ENCODE measurements at places on chromosomes 16 and 17. TPM values are rescaled to one million over a fixed set of nuclear protein-coding genes. Genes with fewer than 3 reads are reported as not detected.

DNA sequence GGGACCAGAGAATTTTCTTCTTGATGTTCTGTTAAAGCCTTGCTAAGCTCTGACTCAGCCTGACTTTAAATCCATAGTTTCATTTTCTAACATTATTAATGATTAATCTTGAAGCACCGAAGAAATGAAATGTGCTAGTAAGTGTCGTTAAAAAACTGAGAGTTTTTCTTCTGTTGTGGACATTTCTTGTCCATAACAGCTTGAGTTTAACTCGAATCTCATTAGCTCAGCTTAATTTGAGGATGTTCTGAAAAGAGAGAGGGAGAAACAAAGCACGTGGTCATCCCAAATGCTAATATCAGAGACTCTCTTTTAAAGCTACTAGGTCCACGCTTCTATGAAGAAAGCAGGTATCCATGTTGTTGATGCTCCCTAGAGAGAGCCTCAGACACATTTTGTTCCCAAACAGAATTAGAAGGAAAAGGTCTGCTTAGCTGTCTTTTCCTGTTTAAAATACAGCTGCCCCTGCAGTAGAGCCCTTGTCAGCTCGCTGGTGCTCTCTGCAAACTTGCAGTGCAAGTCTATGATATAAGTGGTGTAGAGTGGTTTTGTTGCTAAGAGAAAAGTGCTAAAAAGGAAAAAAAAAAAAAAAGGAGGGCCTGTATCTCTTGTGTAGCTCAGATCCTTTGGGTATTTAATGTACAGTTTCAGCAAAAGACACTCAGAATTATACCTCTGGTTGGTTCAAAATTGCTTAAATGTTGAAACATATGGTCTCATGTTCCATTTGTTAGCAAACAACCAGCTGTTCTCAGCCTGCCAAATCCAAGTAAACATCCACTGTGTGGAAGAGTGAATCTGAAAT lies 191.1 kb upstream of the TBX2 start:
- H3K27me3 ChIP-seq: no peaks in the 10 kb centered on the region
- H3K4me3 ChIP-seq: no peak overlapping the region
- H3K36me3 ChIP-seq: no peaks in the 10 kb centered on the region
- DNase-seq: no peak
- no peaks in the 10 kb centered on the region for H3K4me1 ChIP-seq

Gene CDRT15L2
- polyA plus RNA-seq: not detected

- peak overlapping the region; percentile 77 for H3K4me3 ChIP-seq
- H3K27ac ChIP-seq: peak overlapping the region; percentile 99
- H3K27me3 ChIP-seq: peaks cover 3% of the 10 kb centered on the region
- DNase-seq: no peak
Measured at GRCh38 chr17:82274134-82275020, 877 bp upstream of the CSNK1D start.

- peaks cover 7% of the 10 kb centered on the region for H3K4me1 ChIP-seq
- no peak overlapping the region for H3K4me3 ChIP-seq
- no peak for DNase-seq
- H3K36me3 ChIP-seq: no peaks in the 10 kb centered on the region
Measured at GRCh38 chr16:57394444-57394843, 10.1 kb upstream of the CCL17 start.

GRCh38 chr16:2023092-2024031 lies 3.3 kb upstream of the NHERF2 start:
- H3K36me3 ChIP-seq: no peaks in the 10 kb centered on the region
- peak overlapping the region; percentile 80 for H3K4me3 ChIP-seq
- H3K27ac ChIP-seq: peak overlapping the region; percentile 70
- H3K27me3 ChIP-seq: peaks cover 46% of the 10 kb centered on the region

Gene PRSS22
- not detected for polyA plus RNA-seq

DNA sequence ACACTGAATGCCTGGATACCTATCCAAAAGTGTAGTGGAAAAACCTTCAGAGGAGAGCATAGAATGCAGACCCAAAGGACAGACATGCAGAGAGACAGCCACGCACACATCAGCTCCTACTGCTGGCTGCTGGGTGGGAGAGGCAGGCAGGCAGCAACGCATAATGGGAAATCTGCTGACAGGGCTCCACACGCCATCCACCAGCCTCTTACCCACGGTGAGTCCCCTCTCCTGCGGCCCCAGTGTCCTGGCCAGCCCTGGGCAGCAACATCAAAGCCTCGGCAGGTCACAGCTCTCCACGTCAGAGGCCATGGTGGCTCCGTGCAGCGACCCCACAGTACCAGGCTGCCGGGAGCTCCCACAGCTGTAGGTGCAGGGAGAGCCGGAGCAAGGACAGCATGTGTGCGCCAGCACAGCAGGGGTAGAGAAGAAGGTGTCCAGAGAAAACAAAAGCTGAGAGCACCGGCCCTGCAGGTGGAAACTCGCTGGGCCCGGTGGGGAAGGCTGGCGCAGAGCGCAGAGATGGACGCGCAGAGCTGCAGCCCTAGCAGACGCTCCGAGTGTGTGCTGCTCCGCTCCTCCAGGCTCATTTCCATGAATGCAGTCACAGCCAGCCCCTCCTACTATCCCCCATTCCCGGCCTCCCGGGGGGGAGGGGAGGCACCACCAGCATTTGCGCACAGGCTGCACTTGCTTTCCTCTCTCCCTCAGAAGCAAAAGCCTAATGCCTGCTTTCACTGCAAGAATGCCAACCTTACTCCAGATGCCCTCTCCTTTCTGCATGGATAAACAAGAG lies 58.9 kb downstream of the CYTH1 start:
- H3K36me3 ChIP-seq: peaks cover 5% of the 10 kb centered on the region
- H3K27me3 ChIP-seq: no peaks in the 10 kb centered on the region
- no peak for DNase-seq
- peaks cover 83% of the 10 kb centered on the region for H3K4me1 ChIP-seq
- H3K4me3 ChIP-seq: peak overlapping the region; percentile 60
- peak overlapping the region; percentile 86 for H3K27ac ChIP-seq

DNA sequence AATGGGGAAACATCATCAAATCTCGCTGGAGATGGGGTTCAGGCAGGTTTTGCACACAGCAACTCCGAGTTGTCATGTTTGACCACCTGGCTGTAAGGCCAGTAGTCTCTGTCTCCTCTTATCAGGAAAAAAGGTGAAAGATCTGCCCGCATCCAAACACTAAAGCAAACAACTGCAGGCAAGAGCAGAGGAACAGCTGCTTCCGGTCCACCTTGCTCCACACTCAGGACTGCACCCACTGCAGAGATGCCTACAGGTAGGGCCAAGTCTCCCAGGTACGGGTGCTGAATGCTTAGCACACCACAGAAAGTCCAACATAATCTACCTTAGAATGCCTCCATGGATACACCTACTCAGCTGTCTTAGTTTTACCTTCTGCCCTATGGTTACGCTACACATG lies 7.3 kb downstream of the TEX2 start:
- H3K27ac ChIP-seq: no peak overlapping the region
- no peaks in the 10 kb centered on the region for H3K27me3 ChIP-seq
- no peaks in the 10 kb centered on the region for H3K36me3 ChIP-seq
- no peaks in the 10 kb centered on the region for H3K4me1 ChIP-seq

Gene NUDT21
- polyA plus RNA-seq: 61.6 TPM

- H3K27ac ChIP-seq: no peak overlapping the region
- peaks cover 13% of the 10 kb centered on the region for H3K27me3 ChIP-seq
- H3K4me1 ChIP-seq: no peaks in the 10 kb centered on the region
- DNase-seq: no peak
Measured at GRCh38 chr16:55856950-55857349, 18.2 kb downstream of the CES5A start.
